ENCODE measurements at places on chromosomes 6 and 20.

DNA sequence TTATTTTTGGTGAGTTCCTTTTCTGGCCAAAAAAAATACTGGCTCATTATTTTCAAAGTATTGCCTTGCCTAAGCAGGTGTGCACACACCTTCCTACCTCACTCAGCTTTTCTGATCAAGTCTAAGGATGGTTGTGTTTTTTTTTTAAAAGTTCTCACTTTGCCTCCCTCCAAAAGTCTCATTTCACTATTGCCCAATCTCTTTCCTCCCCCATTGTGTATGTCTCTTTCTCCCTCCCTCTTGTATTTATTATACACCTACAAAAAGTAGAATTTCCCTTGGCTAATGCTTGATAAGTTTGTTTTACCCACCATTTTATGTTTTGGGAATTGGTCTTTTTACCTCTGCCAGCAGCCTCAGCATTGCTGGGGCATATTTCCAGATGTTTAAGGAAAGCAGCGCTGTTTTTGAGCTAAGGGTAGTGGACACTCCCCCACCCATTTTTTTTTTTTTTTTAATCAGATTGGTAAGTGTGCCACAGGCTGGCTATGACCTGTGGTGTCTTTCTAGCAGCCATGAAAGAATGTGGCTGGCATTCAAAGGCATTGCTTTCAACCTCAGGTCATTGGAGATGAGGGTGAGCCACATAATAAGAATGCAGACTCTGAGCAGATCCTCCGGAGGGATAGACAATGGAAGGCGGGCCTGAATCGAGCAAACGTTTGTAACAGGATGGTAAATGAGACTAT, 668.6 kb downstream of the UTRN start:
- DNase-seq: no peak

DNA sequence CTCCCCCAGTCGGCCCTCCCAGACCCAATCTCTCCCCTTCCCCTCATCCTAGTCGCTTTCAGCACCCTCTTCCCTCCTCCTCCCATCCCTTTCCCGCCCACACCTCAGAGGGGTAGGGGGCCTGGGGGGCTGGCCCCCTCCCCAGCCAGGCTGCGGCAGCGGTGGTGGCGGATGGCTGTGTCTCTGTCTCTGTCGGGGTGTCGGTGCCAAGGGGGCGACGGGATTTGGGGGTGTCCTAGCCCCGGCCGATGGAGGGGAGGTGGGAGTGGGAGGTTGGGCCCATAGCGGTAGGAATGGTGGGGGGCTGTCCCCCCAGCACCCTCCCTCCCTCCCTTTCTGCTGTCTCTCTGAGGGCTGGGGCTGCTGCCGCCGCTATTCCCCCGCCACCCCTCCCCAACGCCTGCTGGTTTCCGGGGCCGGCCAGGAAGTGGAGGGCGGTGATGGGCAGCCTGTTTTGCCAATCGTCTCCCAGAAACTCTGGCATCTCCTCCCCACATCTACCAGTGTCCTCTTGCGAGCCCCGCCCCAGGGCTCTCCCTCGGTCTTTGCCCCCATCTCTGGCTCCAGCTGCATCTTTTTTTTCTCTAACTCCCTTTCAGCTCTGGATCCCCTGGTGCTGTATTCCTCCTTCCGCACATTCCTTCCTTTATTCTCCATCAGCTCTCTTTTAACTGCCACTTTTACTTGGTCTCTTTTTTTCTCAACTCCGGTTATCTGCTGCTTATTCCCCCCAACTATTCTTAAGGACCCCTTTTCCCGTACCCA, at the start of gene AGPAT1:
AGPAT1 (minus strand) TSS at position 374 of the 765 bp plus-strand sequence. CDS start 4,588 bp downstream, outside the sequence.
- peak; percentile 98 for DNase-seq

DNA sequence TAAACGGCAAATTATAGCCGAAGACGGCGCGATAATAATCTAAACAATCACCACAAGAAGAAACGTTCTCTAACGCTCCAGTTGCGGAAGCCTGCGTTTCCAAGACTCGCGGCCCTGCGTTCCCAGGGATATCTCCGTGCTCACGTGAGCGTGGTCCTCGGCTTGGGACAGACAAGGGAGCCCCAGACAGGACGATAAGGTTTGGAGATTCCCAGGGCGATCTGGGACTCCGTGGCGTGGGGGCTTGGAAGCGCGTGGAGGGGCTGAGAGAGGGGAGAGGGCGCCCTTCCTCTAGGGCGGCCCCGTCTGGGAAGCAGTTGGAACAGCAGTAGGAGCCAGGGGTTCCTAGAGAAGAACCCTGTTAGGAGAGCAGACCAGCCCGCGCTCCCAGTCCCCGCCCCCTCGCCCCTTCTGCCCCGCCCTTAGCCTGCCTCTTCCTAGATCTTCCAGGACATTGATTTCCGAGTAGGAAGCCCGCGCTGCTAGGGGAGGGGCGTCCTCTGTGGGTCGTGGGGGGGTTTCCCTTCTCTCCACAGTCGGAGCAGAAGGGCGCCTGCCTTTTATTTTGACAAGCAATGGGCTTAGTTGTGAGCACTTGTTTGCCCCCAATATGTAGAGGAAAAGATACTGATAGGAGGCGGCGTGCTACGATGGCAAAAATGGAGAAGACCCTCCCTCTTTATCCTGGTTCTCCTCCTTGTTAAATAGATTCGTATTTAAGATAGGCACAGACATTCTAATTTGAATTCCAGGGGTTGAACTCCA, 10.6 kb downstream of the NRN1 start:
- peak; percentile 26 for DNase-seq

GRCh38 chr20:58889334-58889760, 36.8 kb downstream of the GNAS start:
- DNase-seq: peak; percentile 58

DNA sequence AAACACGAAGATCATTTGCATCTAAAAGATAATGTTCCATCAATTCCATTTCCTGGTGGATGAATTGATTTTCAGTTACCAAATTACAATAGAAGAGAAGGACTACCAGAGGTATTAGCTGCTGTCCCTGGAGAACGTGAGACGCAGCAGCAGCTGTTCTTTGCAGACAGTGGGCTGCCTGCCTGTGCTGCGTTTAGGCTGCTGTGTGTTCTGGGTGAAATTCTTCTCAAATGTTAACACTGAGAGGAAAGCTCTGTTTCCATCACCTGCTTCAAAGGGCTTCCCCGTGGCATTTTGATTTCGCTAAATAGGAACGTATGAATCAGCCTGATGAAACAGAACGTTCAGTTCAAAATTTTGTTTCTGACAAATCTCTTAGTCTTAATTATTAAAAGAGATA, 362.2 kb downstream of the C6orf118 start:
- no peak for DNase-seq

GRCh38 chr6:169172456-169172855, 81.2 kb downstream of the THBS2 start:
- no peak for DNase-seq

DNA sequence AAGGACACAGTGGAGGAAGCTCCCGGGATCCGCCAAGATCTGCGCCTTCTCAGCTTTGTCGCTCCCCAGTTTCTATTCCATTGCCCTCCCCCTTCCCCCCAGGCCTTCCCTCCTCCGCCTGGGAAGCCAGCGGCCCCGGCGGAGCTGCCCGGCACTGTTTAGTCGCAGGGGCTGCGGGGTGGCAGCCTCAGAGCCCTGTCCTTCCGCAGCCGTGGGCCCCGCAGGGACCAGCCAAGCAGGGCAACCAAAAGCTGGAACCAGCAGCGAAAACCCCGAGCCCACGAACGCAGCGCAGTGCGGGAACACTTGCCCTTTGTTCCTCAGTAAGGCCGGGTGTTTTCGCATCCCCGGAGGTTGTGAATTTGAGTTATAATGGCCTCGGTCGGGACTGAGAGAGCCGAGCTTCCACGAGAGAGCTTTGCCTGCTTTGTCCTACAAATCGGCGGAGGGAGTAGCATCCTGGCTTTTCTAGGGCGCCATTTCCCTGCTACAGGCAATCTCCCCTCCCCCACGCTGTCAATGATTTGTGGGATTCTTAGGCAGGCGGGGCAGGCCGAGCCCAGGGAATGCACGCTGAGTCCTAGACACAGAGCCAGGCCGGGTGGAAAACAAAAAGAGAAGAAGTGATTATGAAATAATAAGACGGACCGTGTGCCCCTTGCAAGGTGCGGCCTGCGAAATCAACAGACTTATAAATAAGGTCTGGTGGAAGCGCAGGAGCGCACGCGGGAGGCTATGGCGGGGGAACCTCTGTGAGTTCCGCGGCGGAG, 4.0 kb upstream of the TUBB2B start:
- DNase-seq: no peak

DNA sequence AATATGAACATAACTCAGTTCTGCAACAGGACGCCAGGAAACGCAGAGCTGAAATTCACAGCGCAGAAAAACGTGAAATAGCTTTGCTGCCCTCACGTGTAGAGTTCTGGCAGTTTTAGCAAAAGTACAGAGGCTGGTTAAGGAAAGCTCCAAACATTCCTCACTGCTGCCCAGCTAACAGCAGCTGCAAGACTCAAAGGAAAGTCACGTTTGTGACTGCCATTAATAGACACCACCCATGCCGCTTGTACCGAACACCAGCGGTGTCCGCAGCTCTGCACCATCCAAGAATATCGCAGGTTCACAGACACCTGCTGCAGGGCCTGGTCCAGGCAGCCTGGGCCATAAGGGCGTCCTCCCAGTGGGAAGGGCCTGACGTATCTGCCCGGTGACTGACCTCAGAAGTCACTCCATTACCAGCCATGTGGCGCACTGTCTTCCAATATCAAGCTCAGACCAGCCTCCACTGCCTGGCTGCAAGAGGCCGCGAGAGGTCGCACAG, 61.4 kb downstream of the WDR27 start:
- no peak for DNase-seq

- DNase-seq: peak; percentile 62
Observed at GRCh38 chr6:80425089-80425823, 318.8 kb downstream of the BCKDHB start.

- no peak for DNase-seq
Observed at GRCh38 chr6:109139109-109139508, 43.8 kb downstream of the CEP57L1 start.

GRCh38 chr6:722077-722524, 29.2 kb upstream of the EXOC2 start:
- peak; percentile 88 for DNase-seq

DNA sequence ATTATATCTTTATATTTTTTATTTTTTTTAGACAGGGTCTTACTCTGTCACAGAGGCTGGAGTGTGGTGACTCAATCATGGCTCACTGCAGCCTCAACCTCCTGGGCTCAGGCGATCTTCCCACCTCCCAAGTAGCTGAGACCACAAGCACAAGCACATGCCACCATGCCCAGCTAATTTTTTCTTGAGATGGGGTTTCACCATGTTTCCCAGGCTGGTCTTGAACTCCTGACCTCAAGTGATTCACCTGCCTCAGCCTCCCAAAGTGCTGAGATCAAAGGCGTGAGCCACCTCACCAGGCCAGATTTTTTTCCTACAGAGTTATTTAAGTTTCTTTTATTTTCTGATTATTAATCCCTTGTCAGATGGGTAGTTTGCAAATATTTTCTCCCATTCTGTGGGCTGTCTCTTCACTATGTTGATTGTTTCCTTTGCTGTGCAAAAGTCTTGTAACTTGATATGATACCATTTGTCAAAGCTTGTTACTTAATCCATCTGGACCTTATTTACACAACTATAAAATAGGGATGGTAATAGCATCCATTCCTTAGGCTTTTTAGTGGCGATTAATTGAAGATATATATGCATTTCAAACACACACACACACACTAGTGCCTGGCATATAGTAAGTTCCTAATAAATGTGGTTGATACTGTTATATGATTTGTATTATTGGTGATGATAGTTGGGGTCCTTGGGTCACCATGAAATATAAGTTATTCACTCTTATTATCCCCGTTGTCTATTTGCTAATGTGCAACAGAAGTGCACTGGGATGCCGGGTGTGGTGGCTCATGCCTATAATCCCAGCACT, 187.1 kb downstream of the BCAS1 start:
- no peak for DNase-seq

GRCh38 chr6:88763160-88763559, 200.3 kb downstream of the RNGTT start:
- peak; percentile 73 for DNase-seq

GRCh38 chr6:131937226-131937625, 13.9 kb downstream of the CCN2 start:
- no peak for DNase-seq
